ENCODE measurements at places on chromosomes 11 and 22.

GRCh38 chr11:13316528-13316961, 39.0 kb downstream of the BMAL1 start:
- no peak for DNase-seq

DNA sequence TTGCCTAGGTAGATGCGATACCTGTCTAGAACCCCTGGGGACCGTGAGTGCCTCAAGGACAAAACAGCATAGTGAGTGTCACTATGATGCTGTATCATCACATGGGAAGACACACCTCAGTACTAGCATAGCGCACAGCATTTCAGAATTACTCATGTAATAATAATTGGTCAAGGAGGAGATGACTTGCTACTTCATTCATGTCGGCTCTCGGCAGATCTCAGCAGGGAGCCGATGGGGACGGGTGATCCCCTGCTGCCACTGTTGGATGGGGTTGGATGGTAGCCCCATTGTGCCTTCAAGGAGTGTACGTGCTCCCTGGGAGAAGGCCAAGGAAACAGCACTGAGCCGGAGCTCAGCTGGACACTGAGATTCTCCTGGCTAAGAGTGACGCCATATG, 186.9 kb downstream of the EFCAB6 start:
- DNase-seq = no peak

GRCh38 chr11:65419460-65419771, 3.2 kb upstream of the NEAT1 start:
- DNase-seq = no peak

DNA sequence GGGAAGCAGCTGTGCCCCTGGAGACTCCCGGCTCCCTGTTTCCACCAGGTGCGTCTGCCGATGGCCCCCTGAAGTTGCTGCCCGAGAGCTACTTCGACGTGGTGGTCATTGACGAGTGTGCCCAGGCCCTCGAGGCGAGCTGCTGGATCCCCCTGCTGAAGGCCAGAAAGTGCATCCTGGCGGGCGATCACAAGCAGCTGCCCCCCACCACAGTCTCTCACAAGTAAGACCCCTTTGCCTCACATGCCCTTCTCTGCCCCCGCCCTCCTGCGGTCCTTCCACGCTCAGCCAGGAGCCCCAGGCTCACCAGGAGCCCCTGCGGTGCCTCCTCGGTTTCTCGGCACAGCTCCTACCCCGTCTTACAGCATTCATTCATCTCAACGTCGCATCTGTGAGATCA, 25.4 kb downstream of the IGHMBP2 start:
- DNase-seq = no peak

GRCh38 chr11:36330411-36330810, 34.3 kb downstream of the PRR5L start:
- DNase-seq = no peak

GRCh38 chr11:122100756-122101080, 15.3 kb downstream of the BLID start:
- DNase-seq = peak; percentile 60

DNA sequence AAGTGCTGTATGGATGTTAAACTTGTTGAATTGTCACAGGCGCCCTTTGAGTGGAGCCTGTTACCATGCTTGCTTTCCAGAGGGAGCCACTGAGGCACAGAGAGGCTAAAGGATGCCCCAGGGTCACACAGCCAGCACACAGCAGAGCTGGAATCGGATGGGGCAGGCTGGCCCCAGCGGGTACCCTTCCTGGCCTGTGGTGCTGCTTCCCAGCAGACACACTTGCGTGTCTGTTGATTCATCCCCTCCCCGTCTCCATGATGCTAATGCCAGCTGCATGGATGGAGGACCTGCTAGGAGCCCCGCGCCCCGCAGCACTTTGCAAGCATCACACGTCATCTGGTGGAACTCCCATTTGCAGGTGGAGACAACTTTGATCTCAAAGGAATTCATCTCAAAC, 52.4 kb upstream of the SHISAL1 start:
- DNase-seq = no peak
